ENCODE measurements at places on chromosomes 16 and 17.

DNA sequence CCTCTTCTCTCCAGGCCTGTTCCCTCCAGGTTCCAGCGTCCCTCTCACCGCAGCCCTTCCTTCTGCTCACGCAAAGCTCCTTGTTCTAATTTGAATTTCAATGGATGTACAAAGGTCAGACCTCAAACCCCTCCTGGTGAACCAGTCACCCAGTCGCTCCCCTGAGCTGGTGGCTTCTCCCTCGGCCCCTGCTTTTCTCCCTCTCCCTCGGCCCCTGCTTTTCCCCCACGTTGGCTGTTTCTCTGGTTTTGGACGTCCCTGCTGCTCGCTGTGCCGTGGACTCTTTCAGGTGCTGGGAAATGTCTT, 8.6 kb upstream of the MSLN start:
- no peak for DNase-seq

DNA sequence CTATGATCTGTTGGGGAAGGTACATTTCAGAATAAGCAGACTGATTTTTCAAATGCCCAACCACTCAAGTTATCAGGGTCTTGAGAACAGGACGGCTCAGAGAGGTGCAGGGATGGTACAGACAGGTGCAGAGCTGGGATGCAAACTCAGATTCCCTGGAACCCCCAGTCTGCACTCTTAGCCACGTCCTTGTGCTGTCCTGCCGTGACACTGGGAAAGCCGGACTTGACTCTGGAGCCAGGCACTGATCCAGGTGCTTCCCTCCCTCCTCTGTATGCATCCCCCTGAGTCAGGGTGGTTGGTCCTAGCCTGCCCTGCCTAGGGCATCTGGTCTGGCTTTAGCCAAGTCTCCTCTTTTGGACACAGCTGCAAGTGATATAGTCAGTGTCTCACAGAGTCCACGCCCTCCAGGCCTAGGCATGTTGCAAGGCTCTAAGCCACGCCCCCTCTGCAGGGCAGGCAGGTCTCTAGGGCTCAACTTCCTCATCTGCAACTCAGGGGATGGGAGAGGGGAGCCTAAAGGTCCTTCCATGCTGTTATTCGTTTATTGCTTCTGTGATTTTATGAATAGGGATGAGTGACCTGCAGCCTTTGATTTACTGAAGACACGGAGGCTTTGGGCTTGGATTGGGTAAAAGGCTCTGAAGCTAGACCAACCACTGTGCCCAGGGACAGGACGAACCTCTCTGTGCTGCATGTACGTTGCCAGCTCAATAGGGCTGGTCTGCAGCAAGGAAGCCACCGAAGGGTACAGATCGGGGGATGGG, 97.3 kb downstream of the SDK2 start:
- DNase-seq, result peak; percentile 85

DNA sequence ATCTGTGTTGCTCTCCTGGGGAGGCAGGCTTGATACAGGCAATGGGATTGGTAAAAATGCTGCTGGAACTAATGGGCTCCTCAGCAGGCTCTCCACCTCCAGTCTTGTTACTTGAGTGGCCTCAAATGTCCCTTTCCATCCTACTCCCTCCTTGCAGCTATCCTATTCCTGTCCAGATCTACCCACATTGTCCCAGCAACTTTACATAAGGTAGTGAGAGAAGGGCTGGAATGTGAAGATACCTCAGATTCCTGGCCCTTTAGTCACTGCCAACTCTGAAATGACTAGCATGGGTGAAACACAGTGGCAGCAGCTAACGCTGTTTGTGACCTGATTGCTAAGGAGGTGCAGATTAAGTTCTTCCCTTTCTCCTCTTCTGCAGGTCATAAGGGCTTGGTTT, 210.1 kb upstream of the HS3ST4 start:
- DNase-seq, result no peak

- DNase-seq, result no peak
These were observed 115.4 kb upstream of the ZFHX3 start for GRCh38 chr16:73163238-73163815.

GRCh38 chr17:81524039-81524864, 3.9 kb upstream of the FSCN2 start:
- DNase-seq, result no peak
